Right ventricle myocardium superior (tissue), 1 donor: ENCODE measurements at places on chromosomes 4 and X. TPM values are rescaled to one million over a fixed set of nuclear protein-coding genes. Genes with fewer than 3 reads are reported as not detected.

The NIPAL1 gene
- total RNA-seq = 0.43 TPM

The SSX4B gene
- total RNA-seq = not detected

The COX7B gene
- total RNA-seq = 1,688 TPM

The C1QTNF7 gene
- total RNA-seq = 1.9 TPM

GRCh38 chr4:173038192-173038896 lies 130.3 kb upstream of the GALNT7 start:
- no peak for DNase-seq

- no peak for DNase-seq
These were observed 149.3 kb upstream of the GYPA start for GRCh38 chr4:144289667-144290428.

DNA sequence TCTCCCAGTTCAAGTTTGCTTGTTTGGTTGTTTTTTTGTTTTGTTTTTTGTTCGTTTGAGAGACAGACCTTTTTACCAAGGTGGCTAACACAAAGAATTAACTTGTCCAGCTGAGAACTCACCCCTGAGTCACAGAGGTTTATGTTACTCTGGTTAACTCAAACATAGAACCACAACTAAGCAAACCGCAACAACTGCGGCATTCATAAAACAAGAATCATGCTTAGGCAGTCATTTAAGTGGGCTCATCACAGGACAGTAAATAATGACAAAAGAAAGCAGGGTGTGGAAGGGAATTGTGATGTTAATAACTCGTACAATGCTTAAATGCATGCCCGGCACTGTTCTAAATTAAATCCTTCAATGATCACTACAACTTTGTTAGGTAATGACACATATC lies 24.7 kb upstream of the IL13RA1 start:
- DNase-seq = no peak

GRCh38 chrX:150405006-150405405 lies 41.9 kb downstream of the MAMLD1 start:
- DNase-seq = no peak

GRCh38 chr4:177791188-177791587 lies 349.0 kb upstream of the AGA start:
- no peak for DNase-seq

GRCh38 chrX:18983666-18984380 lies at the start of gene PHKA2:
TSS of gene PHKA2 (minus strand) at chrX:18984114. CDS start at chrX:18983932, 182 bp downstream.
- peak; percentile 76 for DNase-seq

DNA sequence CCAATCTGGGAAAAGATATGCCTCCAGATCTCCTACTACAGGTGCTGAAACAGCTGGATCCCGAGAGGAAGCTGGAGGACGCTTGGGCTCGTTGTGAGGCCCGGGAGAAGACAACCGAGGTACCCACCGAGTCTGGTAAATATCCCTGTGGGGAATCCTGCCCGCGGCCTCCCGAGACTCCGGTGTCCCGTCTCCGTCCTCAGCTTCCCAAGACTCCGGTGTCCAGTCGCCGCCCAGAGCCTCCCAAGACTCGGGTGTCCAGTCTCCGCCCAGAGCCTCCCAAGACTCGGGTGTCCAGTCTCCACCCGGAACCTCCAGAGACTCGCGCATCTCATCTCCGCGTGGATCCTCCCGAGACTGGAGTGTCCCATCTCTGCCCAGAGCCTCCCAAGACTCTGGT lies 639 bp downstream of the FAM47B start:
- no peak for DNase-seq

GRCh38 chrX:133151336-133151735 lies 54.4 kb upstream of the USP26 start:
- DNase-seq = no peak

GRCh38 chr4:31114816-31115215 lies 394.6 kb downstream of the PCDH7 start:
- DNase-seq = no peak

GRCh38 chrX:154986826-154987575 lies 35.5 kb downstream of the F8 start:
- no peak for DNase-seq

- no peak for DNase-seq
These were observed 143.7 kb downstream of the RPA4 start for GRCh38 chrX:97027384-97027922.

DNA sequence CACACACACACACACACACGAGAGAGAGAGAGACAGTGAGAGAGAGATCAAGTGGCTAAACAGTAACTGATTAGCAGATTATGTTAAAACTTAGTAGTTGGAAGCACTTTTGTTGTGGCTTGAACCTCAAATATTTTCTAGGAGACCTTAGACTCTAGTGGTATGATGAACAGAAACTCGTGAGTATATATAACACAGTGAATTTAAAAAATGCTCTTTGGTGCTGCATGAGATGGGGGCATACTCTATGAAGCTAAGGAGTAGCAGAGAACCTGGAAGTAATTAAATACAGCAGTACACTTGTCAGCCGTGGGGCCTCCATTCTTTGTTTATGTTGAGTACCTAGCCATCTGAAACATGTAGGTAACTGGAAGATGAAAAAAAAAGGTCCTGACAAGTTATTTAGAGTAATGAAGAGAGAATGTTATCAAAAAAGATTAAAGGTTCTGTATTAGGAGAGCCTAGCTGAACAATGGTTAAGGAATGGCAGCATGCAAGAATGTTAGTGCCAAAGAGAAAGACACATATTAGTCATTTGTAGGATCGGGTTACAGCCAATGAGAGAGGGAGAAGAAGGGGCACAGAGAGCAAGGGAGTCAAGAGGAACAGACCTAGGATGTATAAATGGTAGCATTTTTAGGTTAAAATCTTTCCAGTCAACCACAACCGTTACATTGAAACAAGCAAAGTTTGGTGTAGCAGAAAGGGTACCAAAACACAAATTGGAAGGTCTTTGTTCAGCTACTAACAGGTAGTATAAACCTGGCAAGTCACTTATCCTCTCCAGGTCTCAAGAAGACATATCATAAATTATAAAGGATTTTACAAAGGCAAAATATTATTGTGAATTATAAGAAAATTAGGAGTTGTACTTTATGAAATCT lies 316.7 kb upstream of the DIPK2B start:
- no peak for DNase-seq

DNA sequence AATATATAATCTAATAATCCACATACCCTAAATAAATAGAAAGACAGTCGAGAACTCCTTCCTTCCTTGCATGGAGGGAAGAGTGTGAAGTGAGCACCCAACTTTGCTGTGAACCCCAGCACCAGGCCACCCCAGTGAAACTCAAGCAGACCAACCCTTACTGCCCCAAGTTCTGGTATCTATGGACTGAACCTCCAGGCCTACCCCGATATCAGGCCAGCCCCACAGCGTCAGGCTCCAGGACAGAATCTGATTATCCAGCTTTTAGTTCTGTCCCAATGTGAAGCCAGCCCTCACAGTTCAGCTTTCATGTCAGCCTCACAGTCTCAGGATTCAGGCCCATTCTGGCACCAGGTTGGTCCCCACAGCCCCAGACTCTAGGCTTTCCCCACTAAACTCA lies 1617.2 kb upstream of the AGA start:
- DNase-seq = no peak

- no peak for DNase-seq
These were observed 34.5 kb downstream of the ABCE1 start for GRCh38 chr4:145132511-145133098.

DNA sequence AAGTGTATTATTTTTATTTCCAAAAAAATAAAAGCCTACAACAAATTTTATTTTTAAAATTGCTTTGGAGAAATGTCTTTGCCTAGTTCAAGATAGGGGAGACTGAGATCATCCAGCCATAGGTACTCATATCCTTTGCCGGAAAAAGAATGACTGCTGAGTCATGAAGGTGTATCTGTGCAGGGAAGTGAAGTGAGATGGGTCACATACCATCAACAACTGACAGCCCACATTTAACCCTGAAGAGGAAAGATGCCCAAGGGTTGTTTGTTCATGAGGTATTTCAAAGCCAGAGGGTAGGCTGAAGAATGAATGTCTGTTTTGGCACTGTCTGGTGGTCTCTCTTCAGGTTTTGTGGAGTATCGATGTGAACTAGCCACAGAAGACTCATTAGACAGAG lies 106.7 kb upstream of the TTC29 start:
- DNase-seq = no peak

- no peak for DNase-seq
These were observed 48.1 kb upstream of the S100G start for GRCh38 chrX:16601885-16602284.
